SK-N-SH treated with all-trans-retinoic acid at 6 μM for 48 hours (cell line): ENCODE measurements at places on chromosomes 7 and 10.

- no peak for ATAC-seq
These were observed 65.1 kb upstream of the MPP7 start for GRCh38 chr10:28367929-28368484.

- ATAC-seq = no peak
These were observed 187.6 kb downstream of the ADARB2 start for GRCh38 chr10:1549591-1550290.

DNA sequence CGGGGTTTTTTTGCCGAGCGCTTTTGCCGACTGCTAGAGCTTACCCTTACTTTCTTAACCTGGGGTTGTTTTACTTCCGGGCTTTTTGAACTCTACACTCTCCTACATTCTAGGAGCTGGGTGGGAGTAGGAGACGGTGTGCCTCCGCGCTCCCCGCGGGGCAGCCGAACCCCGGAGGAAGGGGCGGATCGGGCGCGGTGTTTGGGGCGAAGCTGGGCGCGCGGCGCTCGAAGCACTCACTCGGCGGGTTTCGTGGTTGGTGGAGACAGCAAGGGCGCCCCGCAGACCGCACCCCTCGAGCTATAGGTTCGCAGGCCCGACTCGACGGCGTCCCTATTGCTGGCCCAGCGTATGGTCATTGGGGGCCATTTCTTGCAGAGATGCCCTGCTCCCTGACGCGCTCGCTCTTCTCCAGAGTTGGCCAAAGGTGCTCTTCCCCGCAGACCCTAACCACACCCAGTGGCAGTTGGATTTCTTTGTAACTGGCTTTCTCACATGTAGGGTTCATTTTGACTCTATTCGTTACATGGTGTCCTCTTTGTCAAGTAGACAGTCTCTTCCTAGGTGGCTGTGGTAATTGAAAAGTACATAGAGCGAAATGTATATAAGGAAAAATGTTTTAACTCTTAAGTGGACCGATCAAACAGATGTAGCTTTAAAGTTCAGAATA is 364 bp downstream of the ZNF518A start:
- ATAC-seq = peak; percentile 91

DNA sequence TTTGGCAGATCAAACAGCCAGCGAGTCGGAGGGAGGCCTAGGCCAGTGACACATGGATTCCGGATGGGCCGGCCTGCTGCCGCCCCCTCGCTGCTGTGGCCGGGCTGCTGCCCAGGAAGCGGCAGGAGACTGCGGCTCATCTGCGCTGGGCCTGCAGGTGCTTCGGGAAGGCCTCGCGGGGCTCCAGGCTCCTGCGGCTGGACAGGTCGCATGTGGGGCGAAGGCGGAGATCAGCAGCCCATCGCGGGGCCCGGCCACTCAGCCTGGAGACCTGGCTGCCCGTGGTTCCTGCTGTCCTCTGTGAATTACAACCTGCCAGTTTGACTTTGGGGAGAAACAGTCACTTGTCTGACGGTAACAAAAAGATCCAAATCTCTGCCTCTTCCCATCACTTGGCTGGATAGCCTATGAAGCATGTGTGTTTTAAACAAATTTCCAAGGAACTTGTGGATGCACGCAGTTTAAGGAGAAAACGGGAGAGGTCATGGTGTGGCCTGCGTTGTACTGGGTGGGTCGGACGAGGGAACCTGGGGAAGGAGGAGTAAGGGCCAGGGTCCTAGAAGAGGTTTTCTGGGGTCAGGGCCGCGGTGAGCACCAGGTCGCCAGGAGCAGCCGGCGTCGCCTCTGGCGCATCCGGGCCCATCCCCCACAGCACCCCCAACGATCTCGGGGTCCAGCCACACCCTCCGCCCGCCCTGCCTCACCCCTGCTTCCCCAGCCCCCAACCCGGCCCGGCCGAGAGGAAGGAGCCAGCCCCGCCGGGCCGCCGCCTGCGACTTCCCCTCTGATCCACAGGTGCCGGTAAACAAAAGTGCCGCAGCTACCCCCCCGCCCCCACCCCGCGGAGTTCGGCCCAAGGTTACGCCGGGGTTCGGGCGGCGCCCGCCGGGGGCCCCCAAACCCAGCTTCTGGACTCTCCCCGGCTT is 1.6 kb downstream of the SPOCK2 start:
- ATAC-seq = no peak

DNA sequence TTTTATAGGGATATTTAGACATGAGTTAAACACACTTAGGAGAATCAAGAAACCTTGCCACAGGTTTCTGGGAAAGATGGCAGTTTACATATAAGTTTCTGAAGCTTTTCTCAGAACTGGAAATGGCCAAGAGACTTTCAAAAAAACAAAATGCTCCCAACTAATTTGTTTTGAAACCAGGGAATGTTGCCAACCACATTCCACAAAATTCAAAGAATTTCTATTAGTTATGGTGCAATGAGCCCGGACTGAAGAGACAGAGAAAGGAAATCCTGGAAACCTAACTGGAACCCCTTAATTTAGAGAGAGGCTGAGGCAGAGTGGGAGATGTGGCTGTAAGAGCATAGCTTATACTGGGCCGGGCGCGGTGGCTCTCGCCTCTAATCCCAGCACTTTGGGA is 128.5 kb downstream of the PTEN start:
- ATAC-seq = no peak
